ENCODE measurements at places on chromosomes 4 and X.

- no peak for ATAC-seq
These were observed 186.0 kb downstream of the MGST2 start for GRCh38 chr4:139851639-139852038.

DNA sequence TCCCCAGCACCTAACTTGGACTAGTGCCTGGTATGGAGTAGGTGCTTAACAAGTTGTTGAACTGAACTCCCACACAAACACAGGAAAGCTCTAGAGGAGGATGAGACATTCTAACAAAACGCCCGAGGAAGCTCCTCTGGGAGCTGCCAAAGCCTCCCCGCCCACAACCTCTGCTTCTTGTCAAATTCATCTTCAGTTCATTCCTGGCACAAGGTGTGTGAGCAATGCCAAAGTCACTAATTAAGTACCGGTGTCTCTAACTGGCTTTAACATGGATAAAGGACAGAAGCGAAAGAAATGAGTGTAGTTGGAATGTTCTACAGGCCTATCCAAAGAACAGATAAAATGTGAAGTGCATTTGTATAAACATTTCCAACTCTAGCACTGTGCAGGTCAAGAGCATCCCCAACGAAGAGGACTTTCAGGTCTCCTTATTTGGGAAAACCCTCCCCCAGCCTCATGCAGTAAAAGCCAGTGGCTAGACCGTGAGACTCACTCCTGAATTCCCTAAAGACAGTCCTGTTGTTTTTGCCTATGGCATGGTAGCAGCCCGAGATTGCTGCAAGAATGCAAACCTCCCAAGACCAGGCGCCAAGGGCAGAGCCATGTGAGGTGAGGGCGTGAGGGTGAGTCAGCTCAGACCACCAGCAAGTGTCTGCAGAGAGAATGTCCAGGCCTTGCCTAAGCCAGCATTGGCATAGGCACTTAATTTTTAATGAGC, 72.2 kb upstream of the KLF3 start:
- ATAC-seq = no peak

GRCh38 chr4:137794764-137795254, 262.5 kb upstream of the PCDH18 start:
- no peak for ATAC-seq

- ATAC-seq = peak; percentile 39
These were observed 911.5 kb downstream of the GLUD2 start for GRCh38 chrX:121958886-121959285.

- ATAC-seq = no peak
These were observed 248.5 kb upstream of the CXXC4 start for GRCh38 chr4:104743215-104743653.

DNA sequence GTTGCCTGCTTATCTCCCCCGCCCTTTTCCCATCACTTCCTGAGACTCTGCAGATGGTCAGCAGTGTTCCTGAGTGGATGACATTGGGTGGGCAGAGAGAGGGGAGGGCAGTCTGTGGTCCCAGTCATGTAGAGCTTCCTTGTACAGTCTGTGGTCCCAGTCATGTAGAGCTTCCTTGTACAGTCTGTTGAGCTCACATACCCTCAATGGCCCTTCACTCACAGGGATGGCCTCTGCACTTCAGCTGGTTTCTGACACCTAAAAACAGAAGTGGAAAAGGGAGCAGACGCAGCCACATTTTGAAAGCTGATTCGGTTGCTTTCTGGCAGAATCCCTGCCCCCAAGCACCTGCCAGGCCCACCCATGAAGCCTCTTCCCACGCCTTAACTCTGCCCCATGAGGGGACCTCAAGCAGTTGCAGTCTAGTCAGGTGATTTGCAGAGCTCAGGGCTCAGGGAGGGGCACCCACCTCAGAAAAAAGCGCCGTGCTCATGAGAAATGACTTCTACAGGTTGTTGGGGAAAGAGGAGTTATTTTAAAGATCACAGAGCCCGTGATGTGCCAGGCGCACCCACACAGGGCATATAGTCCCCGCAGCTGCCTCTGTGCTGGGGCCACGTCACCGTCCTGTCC, 3.6 kb upstream of the TMEM271 start:
- ATAC-seq = no peak

DNA sequence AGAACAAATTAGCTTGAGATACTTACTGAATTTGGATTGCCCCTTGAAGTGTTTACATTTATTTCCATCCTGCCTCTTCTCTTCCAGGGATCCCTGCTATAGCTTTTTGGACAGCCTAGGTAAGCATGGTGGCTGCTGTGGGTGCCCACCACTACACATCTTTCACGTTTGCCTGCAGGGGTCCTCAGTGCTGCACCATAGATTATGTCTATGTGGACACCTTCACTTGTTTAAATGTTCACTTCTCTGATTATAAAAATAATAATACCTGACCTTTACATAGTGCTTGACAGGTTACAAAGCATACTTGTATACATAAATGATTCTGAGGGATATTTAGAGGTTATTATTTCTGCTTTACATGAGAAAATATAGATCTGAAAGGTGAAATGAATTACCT, 67.9 kb upstream of the SLC4A4 start:
- ATAC-seq = no peak

DNA sequence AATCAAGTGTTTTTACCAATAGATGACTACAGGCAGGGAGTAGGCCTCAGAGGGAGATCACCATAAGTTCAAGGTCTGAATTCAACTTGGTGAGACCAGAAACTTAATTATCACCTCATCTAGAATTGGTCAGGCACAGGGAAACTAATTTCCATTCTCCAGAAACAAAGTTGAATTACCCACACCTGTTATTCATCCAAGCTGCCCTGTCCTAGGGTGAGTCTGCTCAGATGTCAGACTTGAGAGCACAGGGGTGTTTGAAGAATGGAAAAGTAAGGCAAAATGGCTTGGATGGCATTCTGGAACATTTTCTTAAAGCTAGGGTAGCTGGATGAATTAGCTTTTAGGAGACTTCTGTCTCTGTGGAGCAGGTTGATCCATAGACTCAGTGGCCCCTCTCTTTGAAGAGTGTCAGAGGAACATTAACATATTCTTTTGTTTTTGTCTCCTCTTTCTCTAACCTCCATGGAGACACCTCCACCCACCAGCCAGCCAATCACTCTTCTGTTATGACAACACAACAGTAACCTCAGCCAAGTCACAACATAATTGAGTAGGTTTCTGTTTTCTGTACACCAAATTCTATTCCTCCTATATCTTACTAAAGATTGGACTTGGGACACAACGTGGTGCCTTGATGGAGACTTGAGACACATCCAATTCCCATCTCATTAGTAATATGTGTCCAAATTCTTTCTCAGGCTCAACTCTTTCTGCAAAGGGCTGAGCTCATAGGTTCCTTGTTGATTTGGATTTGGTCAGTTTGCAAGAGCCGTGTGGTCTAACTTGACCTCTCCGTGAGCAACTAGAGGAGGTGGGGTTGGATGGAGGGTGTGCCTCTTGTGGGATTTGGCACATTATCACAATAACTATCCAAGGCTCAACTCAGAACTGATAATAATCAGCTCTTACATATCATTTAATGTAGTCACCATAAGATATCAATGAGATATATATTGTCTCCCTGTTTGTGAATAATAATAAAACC, 45.1 kb downstream of the VSIG4 start:
- peak; percentile 82 for ATAC-seq

DNA sequence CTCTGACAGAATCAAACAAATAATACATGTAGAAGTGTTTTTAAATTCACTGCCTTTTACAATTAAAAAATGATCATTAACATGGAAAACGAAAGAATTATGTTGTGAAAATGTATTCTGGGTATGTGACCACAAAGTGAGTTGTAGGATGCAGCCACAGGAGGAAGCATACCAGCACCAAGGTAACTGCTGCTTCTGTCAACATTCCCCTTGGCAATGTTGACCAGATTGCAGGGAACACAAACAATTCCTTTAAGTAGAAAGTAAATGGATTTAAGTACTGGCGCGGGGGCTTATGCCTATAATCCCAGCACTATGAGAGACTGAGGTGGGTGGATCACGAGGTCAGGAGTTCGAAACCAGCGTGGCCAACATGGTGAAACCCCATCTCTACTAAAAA, 1877.9 kb upstream of the PCDH7 start:
- ATAC-seq = no peak

GRCh38 chrX:48890296-48890925, 7.2 kb downstream of the TIMM17B start:
- ATAC-seq = no peak

- ATAC-seq = no peak
These were observed at the start of gene TEX13D for GRCh38 chrX:124332481-124333424. TEX13D (plus strand) TSS chrX:124332660; CDS start chrX:124332918, 258 bp downstream.

DNA sequence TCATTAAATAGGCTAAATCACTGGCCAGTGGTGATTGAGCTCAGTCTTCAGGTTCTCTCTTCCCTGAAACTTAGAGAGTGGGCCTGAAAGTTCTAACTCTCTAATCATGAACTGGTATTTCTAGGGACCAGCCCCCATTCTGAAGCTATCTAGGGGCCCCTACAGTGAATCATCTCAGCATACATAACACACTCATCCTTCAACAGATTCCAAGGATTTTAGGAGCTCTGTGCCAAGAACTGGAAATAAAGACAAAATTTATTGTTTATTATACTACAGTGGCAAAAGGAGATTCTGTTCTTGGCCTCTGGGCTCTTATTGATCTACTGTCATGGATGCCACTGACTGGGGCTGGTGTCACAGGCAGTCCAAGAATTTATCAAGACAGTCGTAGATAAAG, 263.8 kb upstream of the IGFBP7 start:
- no peak for ATAC-seq

- ATAC-seq = no peak
These were observed 8.7 kb downstream of the PNMA6F start for GRCh38 chrX:153312842-153313241.

DNA sequence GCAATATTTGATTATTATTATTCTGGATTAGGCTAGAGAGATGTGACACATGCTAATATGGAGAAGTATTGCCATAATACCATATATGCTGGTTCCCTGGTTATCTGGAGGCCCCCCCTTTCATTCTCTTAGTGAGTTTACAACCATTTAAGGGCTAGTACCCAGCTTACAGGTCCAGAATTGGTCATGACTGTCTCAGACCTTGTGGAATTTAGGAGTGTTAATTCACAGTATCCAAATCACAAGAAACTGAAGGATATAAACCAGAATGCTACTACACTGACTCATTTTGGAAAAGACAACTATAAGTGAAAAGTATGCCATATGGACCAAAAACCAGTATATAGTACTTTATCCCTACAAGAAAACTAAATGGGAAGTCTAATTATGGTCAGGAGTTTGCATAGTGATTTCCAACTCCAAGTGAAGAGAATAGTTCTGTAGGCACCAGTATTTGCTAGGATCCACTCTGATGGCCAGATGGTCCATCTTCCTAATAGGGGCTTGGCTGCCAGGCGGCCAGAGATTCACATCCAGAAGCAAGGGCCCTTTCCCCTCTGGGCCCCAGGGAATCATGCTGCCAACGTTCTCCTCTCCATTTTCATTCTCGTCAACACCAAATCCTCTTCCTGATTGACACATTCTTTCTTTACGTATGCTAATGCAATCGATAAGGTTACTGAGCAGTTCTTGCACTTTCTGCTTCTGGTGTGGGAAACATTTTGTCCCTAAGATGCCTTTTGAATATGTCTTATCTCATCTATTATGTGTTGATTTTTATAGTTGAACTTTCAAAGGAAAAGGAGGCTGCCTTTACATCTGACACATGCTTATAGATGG, 123.6 kb downstream of the SHROOM3 start:
- ATAC-seq = no peak

DNA sequence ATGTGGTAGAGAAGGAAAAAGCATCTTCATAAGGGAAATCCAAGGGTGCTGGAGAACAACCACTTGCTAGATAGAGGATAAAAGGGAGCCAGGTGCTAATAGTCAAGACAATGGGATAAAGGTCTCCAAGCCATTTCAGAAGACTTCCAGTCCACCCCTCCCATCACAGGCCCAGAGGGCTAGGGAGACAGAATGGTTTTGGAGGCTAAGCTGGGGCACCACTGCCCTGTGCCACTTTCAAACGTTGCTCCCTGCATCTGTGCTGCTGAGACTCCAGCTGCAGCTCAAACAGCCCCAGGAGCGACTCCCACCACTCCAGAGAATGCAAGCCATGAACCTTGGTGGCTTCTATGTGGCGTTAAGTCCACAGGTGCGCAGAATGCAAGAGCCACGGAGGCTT, 38.4 kb upstream of the HUWE1 start:
- no peak for ATAC-seq

DNA sequence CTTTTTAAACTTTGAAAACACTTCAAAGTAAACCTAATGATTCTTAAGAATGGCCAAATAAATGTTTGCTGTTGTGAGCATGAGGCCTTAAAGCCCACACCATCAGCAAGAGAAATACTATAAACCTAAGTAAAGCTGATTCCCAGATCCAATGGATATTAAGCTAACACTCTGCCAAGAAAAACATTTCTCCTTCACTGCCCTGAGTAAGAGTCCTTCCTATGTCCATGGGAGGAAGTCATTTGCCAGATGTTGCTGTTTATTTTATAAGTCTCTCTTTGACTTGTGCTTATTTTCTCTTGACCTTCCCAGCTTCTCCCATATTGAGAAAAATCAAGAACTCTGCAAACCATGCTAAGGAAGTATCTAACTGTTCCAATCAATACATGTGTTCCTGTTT, 154.3 kb upstream of the EDNRA start:
- ATAC-seq = no peak

- peak; percentile 72 for ATAC-seq
These were observed 61.8 kb downstream of the MAGED1 start for GRCh38 chrX:51955200-51955599.

DNA sequence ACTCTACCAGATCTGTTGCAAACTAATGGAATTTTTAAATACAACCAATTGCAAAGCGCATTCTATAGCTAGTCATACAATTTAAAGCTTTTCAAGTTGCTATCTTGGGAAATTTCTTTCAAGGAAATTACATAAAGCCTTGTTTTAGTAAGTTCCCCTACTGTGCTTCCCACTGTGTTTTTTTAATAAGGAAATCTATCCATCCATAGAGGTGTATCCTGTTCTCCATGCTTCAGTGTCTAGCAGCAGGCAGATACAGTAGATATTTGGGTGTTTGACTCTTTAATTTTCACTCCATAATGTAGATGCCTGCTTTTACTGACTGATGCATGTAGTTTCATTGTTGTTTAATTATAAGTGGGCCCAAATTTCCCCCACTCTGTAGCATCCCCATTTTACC, 171.6 kb upstream of the POU3F4 start:
- no peak for ATAC-seq
